LHCN-M2 (cell line): ENCODE measurements at places on chromosomes 7 and 10. TPM values are rescaled to one million over a fixed set of nuclear protein-coding genes. Genes with fewer than 3 reads are reported as not detected.

DNA sequence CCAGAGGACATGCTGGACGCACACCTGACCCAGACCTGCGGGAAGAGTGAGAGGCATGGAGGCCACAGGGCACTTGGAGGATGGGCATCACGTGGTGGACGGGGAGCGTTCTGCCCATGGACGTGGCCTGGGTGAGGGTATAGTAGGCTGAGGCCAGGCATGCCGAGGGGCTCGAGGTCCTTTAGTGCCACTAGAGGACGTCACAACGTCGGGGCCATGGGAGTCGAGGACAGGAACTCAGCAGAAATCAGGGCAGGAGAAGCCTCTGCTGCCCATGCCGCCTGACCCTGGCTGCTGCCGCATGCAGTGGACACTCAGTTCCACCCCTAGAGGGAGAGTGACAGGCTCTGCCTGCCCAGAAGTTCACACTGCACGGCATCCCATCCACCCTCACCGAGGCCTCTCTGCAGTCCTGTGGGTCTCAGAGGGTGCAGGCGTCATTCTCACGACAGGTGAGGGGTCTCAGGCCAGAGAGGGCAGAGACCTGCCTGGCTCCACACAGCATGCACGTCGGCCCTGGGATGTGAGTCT is 198.7 kb downstream of the ADARB2 start:
- no peak for DNase-seq

- DNase-seq: no peak
Measured at GRCh38 chr7:17104419-17104818, 194.0 kb upstream of the AHR start.

- no peak for DNase-seq
Measured at GRCh38 chr7:98944386-98944785, 66.1 kb downstream of the TRRAP start.

Gene SFR1
- total RNA-seq: 13.1 and 14.9 TPM in 2 replicates

Gene ZNF438
- 5.1 and 5.3 TPM in 2 replicates for total RNA-seq

DNA sequence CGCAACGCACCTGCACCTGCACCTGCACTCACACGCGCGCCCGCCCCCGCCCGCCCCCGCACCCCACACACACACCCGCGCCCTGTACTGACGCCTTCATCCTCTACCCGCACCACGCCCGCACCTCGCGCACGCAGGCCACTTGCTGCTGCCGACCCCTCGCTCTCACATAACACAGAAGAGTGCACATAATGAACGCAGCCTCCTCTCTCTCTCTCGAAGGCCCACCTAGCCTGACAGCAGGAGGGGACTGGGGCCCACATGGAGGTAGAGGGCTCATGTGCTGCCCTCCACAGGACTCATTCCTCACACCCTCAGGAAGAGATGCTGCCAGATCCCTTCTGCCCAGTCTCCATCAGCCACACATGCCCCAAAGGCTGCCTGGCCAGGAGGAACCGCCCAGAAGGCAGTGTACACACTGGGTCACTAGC is 432 bp upstream of the CAMK2B start:
- DNase-seq: no peak

Gene HOXA6
- 1.6 and 2.1 TPM in 2 replicates for total RNA-seq
